Activated CD4-positive, alpha-beta T cell treated with anti-CD3 and anti-CD28 coated beads for 1 hour (primary cell): ENCODE measurements at places on chromosomes 16 and 17.

GRCh38 chr17:34458266-34458665 lies 95.2 kb upstream of the CCL1 start:
- no peak for DNase-seq

DNA sequence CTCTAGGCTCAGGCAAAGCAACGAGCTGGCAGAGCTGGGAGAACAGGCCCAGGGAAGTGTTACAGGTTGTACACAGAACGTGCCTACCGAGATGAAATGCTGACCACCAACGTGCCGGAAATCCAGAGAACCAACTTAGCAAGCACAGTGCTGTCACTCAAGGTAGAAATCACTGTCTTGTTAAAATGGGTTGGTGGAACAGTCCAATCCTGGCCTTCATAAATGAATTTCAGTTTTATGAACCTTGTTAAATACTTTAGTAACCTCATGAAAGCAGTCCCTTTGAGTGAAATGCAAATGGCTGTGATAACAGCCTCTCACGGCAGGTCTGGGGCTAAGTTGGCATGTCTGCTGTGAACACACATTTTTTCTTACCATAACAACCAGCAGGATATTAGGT lies 29.0 kb downstream of the ETV4 start:
- no peak for DNase-seq

DNA sequence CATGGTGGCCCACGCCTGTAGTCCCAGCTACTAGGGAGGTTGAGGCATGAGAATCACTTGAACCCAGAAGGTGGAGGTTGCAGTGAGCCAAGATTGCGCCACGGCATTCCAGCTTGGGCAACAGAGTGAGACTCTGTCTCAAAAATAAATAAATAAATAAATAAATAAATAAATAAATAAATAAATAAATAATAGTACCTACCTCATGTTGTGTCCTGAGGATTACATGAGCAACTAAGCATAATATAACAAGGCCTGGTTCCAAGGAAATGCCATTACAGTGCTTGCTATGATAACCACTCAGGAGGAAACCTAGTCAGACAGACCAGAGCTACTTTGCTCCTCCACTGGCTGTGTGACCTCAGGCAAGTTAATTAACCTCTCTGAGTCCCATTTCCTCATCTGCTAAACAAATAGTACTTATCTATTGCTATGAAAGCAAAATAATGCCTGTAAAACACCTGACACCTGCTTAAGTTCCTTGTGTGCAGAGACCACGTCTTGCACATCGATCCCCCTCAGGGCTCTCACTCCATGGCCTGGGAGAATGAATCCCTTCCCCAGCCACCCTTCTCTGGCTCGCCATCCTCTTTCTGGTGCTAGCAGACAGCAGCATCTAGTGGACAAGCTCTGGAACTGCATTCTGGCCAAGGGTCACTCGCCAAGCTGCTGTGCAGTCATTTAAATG lies 7.5 kb downstream of the EPOP start:
- peak; percentile 25 for DNase-seq

- no peak for DNase-seq
Observed at GRCh38 chr17:78359321-78359996, 418 bp downstream of the SOCS3 start.

GRCh38 chr16:23999663-24000062 lies 163.9 kb downstream of the PRKCB start:
- no peak for DNase-seq

DNA sequence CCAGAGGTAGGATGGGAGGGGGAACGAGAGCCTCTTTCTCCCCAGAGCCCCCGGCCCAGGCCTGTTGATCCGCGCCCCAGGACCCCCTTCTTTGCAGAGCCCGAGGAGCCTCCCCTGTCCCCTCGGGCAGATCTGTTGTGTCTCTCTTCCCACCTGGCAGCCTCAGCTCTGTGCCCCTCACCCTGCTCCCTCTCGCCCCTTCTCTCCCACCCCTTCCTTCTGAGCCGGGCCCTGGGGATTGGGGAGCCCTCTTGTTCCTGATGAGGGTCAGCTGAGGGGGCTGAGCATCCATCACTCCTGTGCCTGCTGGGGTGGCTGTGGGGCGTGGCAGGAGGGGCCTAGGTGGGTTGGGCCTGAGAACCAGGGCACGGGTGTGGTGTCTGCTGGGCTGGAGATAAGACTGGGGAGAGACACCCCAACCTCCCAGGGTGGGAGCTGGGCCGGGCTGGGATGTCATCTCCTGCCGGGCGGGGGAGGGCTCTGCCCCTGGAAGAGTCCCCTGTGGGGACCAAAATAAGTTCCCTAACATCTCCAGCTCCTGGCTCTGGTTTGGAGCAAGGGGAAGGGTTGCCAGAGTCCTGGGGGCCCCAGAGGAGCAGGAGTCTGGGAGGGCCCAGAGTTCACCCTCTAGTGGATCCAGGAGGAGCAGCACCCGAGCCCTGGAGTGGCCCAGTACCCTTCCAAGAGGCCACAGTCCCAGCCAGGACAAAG lies 65.4 kb downstream of the MRC2 start:
- DNase-seq, result no peak

DNA sequence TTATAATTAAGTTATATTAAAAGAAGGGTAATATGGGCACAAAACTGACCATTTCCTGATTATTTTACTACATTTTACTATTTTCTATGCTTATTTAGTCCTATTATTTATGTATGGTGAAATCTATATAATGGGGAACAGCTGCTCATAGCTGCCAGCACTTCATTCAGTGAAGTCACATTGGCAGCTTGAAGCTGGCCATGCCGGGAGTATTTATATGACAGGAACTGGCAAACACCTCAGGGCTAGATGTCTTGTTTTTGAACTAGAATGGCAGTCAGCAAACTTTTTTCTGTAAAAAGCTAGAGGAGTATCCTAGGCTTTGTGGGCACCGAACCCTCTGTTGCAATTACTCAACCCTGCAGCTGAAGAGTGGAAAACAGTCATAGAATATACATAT lies 104.1 kb downstream of the CDH13 start:
- no peak for DNase-seq

DNA sequence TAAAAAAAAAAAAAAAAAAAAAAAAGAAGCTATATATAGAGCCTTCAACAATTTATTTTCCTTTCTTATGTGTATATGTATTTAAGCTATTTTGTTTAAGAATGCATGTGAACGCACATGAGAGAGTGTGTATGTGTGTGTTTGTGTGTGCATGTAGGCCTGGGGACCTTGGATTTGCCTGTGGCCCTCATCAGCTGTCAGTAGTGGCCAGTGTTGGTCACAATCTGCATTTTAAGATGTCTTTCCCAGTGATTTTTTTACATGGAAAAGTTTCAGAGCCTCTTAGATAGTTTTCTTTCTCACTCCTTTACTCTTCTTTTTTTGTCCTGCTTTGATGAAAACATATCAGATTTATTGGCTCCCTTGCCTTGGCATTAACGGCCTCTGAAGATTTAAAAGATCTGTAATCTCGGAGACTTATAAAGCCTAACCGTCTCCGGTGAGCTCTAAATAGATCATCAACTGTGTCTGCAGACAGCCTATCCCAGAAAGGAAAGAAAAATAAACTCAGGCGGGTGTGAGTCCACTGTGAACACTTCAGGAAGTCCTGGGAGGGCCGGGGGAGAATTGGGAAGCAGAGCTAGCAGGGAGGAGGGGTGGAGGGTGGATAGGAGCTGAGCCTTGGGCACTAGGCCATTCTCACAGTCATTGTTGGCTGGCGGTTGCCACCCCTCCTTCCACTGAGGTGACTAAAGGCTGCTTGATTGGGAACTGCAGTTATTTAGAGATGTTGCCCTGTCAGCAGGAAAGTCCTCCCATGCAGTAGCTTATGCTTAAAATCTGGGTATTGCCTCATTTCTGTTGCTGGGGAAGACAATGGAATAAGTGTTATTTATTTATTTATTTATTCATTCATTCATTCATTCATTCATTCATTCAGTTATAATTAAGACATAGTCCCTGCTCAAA lies 86.8 kb downstream of the WWP2 start:
- no peak for DNase-seq

GRCh38 chr17:17886226-17886625 lies 49.4 kb upstream of the SREBF1 start:
- no peak for DNase-seq

DNA sequence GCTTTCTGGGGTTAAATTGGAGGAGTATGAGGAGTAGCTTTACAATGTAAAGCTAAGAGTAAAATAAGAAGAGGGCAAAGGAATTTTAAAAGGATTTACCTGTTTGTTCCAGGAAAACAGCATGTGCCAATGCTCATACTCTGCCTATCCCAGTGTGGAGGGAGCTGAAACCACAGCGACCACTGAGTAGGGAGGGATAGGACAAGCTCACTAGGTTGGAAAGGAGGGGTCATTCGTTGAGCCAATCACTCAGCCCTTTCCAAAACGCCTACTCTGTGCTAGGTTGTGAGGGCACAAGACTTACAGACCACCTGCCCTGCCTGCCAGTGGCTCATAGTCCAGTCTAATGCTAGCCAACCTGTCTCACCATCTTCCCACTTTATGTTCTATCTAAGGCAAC lies 1.1 kb upstream of the DNAJC7 start:
- no peak for DNase-seq

- peak; percentile 94 for DNase-seq
Observed at GRCh38 chr17:17836250-17836817, 452 bp downstream of the SREBF1 start.

GRCh38 chr16:86026916-86027315 lies 128.0 kb downstream of the IRF8 start:
- DNase-seq, result no peak

- DNase-seq, result no peak
Observed at GRCh38 chr16:82748026-82748425, 121.3 kb downstream of the CDH13 start.

DNA sequence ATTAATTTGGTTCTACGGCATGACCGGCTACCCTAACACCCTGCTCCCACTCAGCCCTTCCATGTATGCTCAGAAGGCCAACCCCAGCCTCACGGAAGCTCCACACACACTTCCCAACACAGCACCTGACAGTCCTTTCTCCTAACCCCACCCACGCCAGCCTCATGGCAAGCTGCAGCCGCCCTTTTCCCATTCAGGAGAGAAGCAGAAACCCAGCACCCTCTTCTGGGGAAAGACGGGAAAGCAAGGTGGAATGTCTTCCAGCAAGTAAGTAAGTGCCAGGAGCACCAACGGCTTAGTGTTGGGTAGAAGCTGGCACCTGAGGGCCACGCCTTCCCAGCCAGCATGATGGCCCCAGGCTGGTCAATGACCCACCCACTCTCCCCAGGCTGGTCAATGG lies 32.1 kb downstream of the ABR start:
- no peak for DNase-seq

DNA sequence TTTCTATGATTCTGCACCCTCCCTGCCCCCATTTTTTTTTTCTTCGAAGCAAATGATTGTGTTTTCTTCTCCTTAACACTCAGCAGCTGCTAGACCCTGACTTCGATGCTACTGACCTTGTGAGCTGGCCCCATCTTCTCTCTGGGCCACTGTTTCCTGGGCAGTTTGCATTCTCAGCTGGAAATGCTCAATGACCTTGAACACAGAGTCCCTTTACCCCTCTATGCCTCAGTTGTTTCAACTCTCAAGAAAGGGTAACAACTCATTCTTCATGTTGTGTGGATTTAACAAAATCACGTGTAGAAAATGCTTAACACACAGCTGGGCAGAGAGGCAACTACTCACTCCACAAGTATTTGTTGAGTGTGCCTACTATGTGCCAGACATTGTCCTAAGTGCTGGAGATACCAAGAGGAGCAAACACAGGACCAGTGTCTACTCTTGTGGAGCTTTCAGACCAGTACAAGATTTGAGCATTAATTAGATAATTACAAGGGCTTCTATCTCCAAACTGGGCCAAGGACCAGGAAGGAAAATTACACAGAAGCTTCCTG lies 66.2 kb downstream of the IQCK start:
- DNase-seq, result no peak

GRCh38 chr16:9862327-9862726 lies 319.9 kb downstream of the GRIN2A start:
- DNase-seq, result no peak

- DNase-seq, result no peak
Observed at GRCh38 chr17:42832213-42832933, 824 bp upstream of the PSME3 start.

DNA sequence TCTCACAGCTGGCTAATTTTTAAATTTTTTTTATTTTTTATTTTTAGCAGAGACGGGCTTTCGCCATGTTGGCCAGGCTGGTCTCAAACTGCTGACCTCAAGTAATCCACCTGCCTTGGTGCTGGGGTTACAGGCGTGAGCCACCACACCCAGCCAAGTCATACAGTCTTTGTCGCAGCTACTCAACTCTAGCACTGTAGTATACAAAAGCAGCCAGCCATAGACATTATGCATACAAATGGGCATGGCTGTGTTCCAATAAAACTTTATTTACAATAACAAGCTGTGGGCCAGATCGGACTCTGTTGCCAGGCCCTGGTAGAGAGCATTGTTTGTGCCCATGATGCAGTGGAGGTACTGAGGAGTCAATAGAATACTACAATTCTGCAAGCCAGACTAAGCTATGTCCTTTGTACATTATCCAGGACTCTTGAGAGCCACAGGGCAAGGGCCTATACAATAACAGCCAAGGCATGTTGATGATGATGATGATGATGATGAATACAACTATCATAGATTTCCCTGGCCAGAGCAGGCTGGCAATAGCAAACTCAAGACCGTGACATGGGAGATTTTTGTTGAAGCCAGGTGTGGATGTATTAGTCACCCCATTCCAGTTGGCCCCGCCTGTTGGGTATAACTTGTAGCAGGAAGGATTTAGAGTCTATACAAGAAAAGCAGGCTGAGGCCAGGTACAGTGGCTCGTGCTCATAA lies 101.8 kb downstream of the MYH11 start:
- DNase-seq, result no peak

GRCh38 chr16:85900027-85900792 lies 1.2 kb downstream of the IRF8 start:
- no peak for DNase-seq

DNA sequence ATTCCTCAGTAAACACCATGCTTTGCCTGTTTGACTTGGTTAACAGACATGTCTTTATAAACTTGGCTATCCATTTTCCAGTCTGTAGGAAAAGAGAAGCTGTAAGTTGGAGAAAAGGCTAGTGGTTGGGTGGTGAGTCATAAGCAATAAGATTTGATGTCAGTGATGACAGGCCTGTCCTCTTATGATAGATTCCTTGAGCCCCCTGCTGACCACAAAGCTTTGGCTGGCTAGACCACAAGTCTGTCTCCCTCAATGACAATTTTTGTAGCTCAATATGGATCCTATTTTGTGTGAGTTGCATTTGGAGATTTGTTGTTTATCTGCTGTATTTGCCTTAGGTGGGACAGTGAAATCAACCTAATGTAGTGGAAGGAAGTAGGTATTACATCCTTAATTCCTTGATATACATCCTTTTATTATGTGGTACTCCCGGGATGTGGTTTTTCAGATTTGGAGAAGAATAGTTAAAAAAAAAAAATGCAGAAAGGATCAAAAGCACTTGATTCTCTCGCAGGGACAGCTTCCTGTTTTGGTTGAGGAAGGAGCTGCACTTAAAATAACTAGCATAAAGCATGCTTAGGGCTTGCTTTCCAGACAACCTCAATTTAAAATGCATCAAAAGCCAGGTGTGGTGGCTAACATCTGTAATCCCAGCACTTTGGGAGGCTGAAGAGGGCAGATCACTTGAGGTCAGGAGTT lies 67.4 kb downstream of the SIAH1 start:
- DNase-seq, result no peak
